Activated CD4-positive, alpha-beta T cell treated with anti-CD3 and anti-CD28 coated beads, Interleukin-2, amount 50 U/mL, for 48 hours (primary cell): ENCODE measurements at places on chromosomes 2 and 18.

DNA sequence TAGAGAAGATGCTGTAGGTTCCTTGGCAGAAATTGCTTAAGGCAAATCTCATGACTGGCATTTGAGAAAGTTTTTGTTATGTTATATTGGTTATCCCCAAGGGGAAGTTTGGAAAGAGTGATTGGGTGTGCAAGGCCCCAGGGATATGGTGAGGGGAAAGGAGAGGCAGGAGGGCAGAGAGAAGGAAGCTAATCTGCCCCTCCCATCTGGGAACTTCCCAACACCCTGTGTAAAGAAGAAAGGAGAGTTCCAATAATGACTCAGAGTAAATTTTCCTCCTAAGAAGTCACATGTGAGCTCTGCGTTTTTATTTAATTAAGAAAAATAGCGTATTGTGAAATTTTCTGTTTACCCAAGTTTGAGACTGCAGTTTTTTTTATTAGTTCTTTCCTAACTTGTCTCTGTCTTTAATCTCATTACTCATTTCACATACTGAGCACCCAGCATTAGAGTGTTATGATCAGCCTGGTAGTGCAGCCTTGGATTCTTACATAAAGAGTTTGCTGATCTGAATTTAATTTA lies 3.1 kb upstream of the KYNU start:
- DNase-seq, result no peak

DNA sequence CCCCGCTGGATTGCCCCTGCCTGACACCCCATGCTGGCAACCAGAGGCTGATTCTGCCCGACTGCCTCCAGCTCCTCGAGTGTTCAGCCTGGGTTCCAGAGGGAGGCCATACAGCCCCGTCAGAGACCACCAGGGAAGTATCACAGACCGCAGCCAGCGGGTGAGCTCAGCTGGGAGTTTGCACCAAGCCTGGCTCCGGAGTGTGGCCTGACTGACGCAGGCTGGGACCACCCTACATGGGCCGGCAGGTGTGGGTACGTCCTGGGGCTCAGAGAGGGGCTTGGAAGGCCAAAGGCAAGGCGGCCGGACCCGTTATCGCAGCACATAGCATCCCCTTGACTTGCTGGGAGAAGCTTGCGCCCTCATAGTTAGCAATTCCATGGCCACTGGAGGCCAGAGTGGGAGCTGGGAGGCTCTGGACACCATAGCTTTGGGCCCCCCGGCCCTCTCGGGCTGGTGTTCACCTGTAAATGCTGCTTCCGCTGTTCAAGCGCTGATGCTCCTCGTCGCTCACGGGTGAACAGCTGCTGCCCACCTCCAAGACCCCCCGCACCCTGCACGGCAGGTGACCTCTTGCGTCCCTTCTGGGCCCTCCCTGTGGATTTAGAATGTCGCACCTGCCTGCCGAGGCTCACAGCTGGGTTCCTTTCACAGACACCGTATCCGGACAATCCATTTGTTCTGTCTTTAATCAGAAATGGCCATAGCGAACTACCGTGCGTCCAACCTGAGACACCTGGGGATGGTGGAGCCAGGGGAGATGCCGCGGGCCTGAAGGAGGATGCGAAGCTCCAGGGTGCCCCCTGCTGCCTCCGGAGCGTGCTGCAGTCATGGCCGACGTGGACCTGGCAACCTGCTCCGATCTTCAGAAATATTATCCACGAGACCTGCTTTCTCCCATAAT lies 31.2 kb upstream of the SLC66A3 start:
- peak; percentile 87 for DNase-seq

DNA sequence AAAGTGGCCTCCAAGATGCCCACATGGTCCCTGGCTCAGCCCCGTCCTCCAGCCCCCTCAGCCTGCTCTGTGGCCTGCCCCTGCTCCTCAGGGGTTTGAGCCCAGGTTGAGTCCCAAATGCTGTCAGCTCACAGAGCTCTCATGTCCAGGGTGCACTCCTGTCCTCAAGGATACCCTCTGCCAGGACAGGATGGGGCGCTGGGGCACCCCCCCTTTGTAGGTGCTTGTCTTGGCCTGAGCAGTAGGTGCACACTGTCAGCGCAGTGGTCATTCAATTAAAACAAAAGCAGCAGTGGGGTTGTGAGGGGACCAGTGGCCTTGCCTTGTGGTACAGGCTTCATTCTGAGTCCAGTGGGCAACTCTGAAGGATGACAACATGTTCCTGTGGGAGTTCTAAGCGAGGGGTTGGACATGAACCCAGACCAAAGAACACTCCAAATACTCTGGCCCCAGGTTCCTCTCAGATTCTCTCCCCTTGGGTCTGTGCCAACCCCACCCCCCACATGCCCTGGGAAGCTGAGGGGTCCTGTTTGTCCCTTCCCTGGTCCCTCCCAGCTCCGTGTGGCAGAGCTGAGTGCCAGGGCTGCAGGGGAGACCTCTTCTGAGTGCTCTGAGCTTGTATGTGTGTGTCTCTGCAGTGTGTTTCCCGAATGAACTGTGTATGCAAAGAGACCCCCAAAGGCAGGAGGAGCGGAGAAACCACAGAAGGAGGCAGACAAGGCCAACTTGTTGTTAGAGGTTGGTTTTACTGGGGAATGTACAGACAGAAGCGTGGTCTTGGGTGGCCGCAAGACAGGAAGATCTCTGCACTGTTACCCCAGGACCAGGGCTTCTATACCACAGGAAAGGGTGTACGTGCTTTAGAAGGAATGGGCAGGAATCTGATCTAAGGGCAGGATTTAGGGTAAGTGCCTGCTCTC lies 155.6 kb upstream of the HS6ST1 start:
- no peak for DNase-seq

DNA sequence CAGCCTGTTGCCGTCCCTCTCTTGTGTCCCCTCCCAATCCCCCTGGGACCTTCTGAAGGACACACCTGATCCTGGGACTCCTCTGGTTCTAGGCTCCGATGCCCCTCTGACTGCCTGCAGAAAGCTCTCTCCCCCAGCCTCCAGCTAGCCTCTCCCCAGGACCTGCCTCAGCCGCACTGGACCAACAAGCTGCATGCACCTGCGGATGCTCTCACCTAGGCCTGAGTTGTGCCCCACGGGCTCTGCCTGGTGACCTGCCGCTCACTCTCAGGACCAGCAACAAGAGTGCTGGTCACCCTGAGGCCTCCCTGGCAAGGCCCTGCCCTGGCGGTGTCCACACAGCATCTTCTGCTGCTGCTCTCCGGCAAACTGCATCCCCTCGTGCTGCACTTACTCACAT lies 63.0 kb downstream of the EIPR1 start:
- DNase-seq, result no peak

GRCh38 chr2:39099870-39100728 lies 20.8 kb downstream of the SOS1 start:
- no peak for DNase-seq

DNA sequence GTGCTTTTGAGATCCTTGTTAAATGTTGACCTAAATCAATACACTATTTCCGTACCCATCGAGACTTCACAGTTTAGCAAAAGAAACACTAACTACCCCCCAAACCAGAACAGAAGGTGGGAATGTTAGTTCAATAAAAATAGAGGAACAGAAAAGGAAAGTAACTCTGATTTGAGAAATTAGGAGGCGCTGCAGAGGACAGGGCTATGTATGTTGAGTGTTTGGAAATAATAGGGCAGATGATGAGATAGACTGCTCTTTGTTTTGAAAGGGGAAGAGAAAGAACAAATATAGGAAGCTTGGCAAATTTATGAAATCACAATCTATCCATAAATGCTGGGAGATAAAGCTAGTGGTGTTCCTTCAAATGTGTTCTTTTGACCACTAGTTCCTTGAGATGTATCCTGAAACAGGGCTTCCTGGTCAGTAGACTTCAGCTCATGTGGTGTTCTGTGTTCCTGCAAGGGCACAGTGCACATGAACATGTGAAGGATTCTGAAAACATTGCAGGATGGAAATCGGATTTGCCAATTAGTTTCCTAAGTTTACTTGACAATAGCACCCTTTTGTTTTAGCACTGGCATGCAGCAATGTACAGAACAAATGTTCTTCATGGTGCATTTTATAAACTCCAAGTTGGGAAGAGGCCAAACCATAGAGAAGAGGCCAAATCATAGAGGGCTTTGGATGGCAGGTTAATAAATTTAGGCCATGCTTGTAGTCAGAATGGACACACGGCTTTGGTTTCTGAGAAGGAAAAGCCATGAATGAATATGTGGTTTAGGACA lies 39.8 kb downstream of the RHBDD1 start:
- no peak for DNase-seq

GRCh38 chr2:101623031-101623521 lies 74.4 kb upstream of the MAP4K4 start:
- DNase-seq, result no peak

DNA sequence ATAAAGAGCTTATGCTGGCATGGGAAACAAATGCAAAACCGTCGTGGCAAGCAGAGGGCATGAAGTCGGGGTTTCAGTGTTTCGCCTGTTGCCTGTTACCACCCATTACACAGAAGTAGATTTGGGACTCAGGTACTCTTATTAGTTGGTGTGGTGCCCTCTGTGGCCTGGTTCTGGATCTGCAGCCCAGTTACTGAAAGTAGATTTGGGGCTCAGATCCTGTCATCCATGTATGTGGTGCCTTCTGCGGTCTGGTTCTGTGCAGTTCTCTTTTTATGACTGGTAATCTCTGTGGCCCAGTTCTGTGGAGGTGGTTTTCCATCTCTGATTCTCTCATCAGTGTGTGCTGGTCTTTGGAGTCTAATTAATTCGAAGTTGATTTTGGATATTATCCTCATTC lies 45.2 kb downstream of the ADNP2 start:
- peak; percentile 62 for DNase-seq

DNA sequence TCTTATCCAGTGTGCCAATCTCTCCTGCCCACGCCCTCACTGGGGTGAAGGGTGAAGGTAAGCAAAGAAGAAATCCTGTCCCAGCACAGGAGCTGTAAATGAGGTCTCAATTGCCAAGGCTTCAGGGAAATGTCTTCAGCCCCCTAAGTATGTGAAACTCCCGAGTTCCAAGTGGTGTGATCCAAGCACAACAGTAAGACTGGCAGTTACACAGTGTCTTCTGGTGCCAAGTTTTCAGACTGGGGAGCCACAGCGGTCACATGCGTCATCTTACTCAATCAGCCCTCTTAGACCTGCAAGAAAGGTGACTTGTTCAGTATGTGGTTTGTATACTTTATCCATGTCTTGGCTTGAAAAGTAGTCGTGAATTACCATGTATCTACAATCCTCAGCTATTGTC lies 55.0 kb upstream of the SPRED2 start:
- DNase-seq, result no peak

GRCh38 chr2:26764906-26765305 lies 822 bp downstream of the SLC35F6 start:
- DNase-seq, result no peak

DNA sequence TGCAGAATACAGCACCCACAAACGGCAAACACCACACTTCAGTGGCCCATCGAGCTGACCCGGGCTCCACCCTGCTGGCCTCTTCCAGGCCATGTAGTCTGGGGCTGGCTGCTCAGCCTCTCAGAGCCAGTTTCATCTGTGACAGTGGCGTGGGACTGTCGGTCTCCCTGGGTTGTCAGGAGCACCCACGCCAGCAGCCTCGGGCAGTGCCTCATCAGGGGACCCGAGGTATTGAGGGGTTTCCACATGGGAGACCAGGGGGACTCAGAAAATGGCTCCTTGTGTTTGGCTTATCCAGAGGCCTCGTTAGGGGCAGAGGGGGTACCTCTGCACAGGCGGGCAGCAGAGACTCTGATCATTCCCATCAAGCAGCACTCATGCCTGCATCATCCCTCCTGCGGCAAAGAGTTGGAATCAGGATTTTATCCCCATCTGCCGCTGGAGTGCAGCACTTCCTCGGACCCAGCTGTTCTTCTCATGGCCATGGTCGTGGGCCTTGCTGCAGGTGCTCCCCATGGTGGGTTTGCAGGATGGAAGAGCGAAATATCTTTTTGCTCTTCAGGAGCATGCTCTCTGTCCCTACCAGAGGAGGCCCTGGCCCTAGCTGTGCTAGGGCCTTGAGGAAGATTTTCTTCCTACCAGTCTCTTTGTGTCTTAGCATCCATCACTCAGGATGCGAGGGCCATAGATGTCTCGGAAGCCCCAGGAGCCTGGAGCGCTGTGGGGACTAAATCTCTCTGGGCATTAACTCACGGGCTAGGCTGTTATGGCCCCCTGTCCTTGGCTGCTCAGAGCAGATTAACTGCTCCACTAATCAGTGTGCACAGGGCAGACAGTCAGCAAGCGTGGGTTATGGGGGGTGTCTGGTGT lies 100.8 kb downstream of the CLIP4 start:
- no peak for DNase-seq

DNA sequence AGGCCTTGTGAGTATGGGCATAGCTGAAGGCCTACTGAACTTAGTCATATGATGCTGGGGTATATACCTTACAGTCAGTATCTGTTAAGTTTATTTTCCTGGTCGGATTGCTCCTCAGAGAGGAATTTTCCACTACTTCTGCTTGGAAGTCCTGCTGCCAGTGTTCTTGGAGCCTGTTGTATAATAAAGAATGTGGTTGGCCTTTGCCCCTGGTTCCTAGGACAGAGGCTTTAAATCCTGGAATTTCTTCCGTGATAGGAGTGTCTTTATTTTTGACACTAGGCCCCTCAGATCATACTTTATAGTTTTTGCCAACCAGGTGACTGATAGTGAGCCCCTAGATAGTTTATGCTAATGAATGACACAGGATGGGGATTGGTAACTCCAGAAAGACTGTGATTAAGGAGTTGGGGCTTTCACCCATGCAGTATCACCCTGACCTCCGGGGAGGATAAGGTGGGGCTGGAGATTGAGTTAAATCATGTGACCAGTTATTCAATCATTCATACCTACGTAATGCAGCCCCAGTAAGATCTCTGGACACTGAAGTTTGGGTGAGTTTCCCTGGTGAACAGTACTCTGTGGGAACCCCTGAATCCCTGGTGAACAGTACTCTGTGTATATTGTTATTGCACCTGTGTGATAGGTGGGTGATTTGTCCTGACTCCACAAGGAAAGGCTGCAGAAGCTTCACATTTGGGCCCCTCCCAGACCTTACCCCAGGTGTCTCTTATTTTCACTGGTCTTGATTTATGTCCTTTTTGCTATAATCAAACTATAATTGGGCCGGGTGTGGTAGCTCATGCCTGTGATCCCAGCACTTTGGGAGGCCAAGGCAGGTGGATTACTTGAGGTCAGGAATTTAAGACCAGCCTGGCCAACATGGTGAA lies 56.9 kb downstream of the COMMD1 start:
- no peak for DNase-seq

- no peak for DNase-seq
Measured at GRCh38 chr18:8450898-8451665, 158.2 kb upstream of the RAB12 start.

- DNase-seq, result no peak
Measured at GRCh38 chr2:212901604-212902275, 249.7 kb downstream of the IKZF2 start.

DNA sequence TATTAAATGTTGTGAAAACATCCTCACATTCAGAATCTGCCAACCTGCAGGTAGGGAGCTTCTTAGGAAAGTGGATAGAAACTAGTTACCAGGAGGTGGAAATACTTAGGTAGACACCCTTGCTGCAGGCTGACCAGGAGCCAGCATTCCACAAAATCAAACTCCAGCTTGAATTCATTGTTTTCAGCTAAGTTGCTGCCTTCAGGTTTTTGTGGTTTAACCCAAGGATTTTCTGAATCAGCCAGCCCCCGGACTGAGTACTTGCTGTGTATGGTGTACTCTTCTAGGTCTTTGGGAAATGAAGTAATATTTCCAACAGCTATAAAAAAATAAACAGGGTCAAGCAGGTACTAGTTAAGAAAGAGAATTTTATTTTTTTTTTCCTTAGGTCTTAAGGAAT lies 192.1 kb upstream of the CHST9 start:
- DNase-seq, result no peak
